Neural progenitor cell (in vitro differentiated cells): ENCODE measurements at places on chromosomes 13 and 19.

DNA sequence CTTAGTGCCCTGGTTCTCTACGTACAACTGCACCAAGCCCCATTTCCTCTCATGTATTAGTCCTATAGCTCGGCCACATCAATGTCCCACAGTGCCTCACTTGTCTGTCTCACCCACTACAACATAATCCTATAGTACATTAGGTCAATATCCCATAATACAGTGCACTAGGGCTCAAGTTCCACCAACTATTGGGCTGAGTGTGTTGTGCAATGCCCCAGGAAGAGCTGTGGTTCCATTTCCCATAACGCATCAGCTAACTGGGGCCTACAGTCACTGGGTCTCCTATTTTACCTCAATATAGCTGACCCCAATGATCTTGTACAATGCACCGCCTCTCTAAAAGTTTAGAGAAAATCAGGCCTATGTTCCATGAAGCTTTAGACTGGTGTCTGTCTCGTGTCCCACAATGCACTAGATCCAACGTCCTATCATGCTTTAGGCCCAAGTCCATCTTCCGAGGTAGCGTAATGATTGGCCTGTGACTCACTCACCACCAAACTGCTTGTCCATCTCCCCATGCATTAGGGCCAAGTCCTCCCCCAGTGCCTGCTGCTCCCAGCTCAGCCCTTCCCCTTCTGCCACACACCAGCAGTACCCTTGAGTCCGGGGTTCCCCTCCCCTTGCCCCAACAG lies 21.8 kb downstream of the TSKS start:
- DNase-seq: no peak

GRCh38 chr19:8261347-8261746 lies 46.8 kb downstream of the CD320 start:
- no peak for DNase-seq

DNA sequence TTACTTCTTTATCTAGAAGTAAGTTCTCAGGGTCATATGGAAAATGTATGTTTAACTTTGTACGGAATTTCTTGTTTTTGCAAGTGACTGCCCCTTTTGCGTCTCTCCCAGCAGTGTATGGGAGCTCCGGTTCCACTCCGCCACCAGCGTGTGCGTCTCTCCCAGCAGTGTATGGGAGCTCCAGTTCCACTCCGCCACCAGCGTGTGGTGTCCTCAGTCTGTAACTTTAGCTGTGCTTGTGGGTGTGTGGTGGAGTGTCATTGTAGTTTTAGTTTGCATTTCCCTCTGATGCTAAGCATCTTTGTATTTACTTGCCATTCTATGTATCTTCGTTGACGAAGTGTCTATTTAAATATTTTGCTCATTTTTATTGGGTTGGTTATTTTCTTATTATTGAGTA lies 2.4 kb downstream of the CUL4A start:
- peak; percentile 51 for DNase-seq

DNA sequence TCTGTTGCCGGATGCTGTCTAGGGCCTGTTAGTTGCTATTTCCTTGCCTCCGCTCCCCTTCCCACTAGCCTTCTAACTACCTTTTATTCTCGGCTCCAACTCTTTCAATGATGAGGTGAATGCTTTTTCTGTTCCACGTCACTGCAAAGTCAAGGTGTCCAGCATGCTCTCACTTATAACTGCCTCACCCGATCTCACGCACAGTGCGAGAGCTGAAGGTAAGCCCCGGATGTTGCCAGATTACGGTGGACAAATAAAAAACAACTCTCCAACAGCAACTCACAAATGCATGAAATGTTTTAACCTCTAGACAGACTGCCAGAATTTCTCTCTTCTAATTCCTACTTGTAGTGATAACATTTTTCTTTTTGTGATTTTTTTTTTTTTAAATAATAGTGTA lies 169.9 kb downstream of the STK24 start:
- no peak for DNase-seq

- DNase-seq: no peak
Measured at GRCh38 chr19:2837430-2837829, 3.8 kb upstream of the ZNF555 start.

GRCh38 chr19:13007292-13008045 lies 12.2 kb downstream of the NFIX start:
- no peak for DNase-seq

DNA sequence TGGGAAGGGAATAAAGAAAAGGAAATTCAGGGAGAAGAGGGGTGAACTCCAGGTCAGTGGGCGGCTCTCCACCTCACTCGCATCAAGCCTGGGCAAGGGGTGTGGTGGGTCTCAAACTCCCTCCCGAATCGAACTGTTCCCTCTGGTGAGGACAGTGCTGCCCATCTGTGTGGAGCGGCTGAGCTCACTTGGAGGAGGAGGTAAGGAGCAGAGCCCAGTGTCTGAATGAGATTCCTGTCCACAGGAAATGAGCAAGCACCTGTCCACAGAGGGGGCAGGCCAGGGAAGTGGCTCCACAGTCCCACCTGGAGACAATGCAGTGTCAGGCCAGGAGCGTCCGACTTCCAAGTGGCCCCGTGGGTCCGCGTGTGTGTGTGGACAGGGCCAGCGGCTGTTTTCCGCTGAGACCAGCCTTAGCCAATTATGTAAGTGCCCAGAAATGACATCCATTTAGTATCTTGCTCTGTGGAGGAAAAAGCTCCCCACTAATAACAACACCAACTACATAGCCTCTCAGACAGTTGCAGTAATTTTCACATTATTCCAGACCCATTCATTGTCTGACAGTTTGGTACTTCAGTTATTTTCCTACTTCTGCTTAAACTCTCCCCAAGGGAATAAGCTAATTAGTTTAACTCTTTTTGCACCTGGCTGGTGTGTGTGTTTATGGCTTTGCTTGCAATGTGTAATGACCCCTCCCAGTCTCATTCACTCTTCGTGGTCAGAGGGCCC lies 114.6 kb downstream of the SOX1 start:
- no peak for DNase-seq

- no peak for DNase-seq
Measured at GRCh38 chr13:64546371-64546770, 2683.8 kb downstream of the PCDH9 start.

GRCh38 chr13:110228936-110229904 lies 77.7 kb downstream of the COL4A1 start:
- DNase-seq: no peak

DNA sequence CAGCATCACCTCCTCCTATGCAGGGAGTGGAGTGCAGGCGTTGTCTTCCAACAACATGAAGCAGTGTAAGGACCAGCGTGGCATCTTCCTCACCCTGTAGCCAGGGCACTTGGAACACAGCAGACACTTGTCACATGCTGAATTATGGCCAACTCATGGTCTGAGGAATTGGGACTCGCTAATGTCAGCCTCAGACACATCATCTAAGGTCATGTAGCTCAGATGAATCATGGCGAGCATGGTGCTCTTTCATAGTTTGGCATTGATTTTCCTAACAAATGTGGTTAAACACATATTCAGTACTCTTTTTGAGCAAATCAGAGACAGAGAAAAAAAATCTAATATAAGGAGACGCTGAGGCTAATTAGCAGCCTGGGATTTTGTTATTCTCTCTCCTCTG lies 99.6 kb upstream of the SGCG start:
- no peak for DNase-seq

DNA sequence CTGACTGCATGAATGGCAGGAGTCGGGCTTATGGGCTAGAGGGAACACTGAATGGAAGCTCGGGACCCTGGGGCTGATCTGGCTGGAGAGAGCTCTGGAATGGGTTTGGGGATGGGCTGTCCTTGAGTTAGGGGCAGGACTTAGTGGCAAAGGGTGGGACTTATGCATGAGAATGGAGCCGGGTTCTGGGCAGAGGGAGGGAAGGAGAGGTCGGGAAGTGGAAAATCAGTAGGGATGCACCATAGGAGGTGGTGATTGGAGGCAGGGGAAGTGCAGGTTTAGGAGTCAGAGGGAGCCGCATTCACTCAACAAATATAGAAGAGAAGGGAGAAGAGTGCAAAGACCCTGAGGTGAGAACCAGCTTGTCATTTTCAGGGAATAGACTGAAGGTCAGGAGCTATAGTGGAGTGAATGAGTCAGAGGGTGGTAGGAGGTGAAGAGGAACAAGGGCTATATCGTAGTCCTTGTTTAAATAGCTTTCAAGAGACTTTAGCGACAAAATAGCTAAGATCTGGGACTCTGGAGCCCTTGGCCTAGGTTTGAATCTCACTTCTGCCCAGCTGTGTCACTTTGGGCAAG lies 748 bp downstream of the RAB4B start:
- DNase-seq: no peak

DNA sequence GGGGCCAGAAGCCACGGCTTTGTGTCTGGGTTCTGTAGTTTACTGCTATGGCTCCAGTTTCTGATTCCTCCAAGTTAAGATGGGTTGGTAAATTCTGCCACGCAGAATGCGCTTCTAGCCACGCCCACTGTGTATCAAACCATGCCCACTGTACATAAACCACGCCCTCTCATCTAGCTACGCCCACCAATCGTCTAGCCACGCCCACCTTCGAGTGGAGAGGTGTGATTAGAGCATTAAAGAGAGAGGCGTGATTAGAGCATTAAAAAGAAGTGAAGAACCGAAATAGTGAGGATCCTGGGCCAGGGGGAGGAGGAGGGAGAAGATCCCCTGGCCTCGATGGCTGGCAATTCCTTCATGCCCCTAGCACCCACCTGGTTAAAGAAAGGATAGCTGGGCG lies 43.7 kb upstream of the ADGRE5 start:
- peak; percentile 58 for DNase-seq

DNA sequence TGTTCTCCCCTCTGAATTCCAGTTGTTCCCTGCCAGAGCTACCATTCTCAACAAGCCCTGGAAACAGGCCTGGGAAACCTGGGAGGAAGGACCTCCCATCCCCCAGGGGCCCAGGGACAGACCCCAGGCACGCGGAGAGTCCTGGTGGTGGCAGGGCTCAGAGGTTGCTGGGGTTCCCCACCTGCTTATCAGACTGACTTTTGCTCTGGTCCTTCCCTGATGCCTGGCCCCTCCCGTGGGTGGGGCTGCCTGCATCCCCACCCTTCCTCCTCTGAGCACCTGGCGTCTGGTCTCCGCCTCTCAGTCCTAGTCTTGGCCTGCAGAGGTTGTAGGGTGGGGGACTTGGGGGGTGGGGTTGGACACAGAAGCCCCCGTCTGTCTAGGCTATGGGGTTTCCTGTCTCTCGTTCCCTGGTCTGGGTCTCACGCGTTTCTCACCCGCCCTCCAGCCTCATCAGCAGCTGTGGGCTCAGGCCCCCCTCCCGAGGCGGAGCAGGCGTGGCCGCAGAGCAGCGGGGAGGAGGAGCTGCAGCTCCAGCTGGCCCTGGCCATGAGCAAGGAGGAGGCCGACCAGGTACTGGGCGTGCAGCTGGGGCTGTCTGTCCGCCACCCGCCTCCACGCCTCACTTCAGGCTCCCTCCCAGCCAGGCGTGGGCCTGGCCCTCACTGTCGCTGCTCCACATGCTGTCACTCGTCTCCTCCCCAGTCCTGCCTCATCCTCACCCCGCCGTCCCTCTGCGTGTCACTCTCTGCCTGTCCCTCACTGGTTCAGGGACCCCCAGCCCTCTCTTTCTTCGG lies 13.6 kb downstream of the EPN1 start:
- no peak for DNase-seq

DNA sequence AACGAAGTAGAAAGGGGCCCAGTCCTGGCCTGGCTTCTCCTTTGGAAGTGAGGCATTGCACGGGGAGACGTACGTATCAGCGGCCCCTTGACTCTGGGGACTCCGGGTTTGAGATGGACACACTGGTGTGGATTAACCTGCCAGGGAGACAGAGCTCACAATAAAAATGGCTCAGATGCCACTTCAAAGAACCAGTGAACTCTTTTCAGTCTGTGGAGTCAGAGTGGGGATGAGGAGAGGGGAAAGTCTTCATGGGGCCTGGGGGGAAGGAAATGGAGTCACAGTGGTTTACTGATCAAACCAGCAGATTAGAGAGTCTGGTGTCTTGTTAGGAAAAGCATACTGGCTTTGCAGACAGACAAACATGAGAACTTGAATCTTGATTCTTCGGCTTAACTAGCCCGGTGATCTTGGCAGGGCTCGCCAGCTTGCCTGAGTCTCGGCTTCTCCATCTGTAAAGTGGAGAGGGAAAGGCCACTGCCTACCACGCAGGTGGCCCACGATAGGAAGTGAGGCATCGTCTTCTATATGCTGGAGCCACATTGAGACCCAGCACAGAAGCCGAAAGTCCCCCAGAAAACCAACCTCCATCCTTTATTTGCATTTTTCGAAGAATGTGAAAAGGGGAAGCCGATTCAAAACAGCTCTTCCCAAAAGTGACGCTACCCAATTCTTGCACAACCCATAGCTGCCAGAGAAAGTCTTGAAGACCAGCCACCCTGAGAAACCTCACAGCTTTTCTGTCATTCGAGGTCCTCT lies at the start of gene FFAR1:
FFAR1 (plus strand) TSS at position 732 of the 759 bp plus-strand sequence. CDS start 3,650 bp downstream, outside the sequence.
- no peak for DNase-seq

DNA sequence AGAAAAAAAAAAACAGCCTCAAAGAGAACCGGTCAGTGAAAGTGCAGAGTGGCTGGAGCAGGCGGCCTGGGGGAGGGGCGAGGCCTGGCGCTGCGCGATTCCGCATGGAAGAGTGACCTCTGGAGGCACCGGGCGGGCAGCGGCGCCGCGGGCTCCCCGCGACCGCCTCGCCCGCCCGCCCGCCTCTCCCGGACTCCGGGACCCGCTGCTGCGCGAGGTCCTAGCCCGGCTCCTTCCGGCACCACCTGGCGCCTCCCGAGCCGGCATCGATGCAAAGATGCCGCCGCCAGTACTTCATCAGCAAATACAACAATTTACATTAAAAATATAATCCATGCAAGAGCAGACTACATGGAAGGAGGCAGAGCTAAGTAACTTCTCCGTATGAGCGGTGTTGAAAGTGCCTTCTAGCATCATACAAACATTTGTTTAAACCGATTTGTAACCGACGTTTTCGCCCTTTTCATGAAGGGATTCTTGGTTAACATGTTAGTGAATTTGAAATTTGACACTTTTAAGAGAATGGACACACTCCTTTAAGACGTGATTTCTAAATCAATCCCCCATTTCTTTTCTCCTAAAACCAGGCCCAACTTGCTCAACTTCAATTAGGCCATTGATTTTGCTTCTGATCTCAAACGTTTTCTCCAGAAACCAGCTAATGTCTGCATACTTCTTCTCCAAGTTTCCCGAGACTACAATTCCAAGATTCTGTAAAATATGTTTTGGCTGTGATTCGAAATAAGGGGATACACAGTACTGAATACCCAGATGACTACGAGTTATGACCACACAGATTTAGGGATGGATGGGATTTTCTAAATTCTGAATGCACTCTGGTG lies 2.1 kb downstream of the EFNB2 start:
- DNase-seq: peak; percentile 93

- no peak for DNase-seq
Measured at GRCh38 chr13:40102854-40103253, 447.4 kb downstream of the COG6 start.

GRCh38 chr19:36081894-36082293 lies 27.2 kb downstream of the WDR62 start:
- DNase-seq: no peak

GRCh38 chr19:16626796-16627192 lies 1.2 kb downstream of the MED26 start:
- DNase-seq: peak; percentile 21
